Thymus (tissue), 14 donors: ENCODE measurements at places on chromosomes 12 and 14.

- DNase-seq = no peak
These were observed 4.1 kb downstream of the EVL start for GRCh38 chr14:100069161-100069800.

DNA sequence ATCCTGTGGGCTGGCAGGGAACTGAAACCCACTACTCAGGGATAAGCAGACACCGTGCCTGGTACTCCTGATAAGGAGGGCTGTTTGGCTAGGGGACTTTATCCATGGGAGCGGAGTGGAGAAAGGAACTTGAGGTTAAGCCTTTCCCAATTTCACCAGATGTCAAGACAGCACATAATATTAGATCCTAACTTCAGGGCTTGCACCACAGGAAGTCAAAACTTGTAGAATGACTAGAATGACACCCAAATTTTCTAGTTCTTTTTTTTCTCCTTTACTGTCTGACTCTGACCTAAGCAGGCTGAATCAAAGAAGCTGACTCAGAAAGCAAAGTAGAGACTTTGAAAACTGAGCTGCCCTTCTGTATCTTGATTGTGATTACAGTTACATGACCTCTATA, 7.1 kb upstream of the CGRRF1 start:
- DNase-seq = no peak

DNA sequence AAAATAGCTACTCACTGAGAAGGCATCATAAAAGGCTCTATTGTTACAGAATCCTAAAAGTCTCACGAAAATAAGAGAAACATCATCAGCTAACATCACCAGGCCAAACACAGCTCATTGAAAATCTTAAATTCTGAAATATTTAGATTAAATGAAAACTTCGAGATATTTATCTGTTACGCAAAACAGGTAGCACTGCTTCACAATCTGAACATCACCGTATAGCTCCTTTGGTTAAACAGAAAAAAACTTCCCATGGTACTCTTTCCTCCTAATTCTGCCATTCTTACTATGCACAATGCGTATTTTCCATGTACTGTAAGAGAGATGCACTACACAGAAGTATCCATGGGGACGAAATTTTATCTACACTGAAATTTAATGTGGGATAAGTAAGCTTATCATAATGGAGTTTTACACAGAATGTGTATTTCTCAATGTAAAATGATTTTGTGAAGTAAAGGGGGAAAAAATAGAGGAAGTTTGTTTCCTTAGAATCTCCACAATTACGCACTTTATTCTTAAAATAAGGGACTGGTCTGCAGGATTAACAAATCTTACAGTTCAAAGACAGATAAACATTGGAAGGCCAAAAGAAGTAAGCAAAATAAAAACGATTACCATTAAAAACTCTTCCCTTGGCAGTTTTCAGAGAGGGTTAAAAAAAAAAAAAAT, 1.9 kb downstream of the SGPP1 start:
- no peak for DNase-seq

GRCh38 chr12:2876431-2877046, 435 bp downstream of the FOXM1 start:
- DNase-seq = no peak

DNA sequence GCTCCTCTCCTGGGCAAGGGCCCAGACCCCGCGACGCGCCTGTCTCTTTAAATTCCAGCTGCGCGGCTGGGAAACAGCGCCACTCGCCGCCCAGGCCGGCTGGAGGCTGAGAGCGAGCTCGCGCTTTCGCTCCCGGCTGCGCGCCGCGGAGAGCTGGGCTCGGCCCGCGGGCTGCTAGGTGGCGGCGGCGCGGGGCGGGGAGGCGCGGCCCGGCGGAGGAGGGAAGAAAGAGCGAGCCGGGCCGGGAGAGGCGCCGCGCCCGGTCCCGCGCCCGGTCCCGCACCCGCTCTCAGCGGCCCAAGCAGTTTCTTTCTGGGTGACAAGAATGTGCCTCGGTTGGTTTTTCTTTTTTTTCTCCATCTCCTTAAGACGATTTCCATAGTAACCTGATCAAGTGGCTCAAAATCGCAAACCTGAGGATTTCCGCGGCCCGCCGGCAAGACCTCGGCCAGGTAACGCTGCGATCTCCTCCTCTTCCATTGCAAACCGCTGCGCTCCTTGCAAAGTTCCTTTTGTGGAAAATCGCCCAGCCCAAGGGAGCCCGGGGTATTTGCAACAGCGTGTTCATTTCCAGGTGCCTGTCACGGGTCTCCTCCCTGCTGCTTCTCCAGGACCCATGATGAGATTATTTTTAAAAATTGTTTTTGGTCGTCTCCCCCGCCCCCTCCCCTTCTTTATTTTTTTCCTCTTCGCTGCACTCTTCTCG, 259.5 kb upstream of the E2F7 start:
- peak; percentile 13 for DNase-seq

- no peak for DNase-seq
These were observed 57.3 kb downstream of the GALNT16 start for GRCh38 chr14:69317102-69317755.

- DNase-seq = no peak
These were observed 308.0 kb downstream of the ITPR2 start for GRCh38 chr12:26524862-26525465.

GRCh38 chr12:97520106-97520505, 57.5 kb downstream of the RMST start:
- DNase-seq = no peak

DNA sequence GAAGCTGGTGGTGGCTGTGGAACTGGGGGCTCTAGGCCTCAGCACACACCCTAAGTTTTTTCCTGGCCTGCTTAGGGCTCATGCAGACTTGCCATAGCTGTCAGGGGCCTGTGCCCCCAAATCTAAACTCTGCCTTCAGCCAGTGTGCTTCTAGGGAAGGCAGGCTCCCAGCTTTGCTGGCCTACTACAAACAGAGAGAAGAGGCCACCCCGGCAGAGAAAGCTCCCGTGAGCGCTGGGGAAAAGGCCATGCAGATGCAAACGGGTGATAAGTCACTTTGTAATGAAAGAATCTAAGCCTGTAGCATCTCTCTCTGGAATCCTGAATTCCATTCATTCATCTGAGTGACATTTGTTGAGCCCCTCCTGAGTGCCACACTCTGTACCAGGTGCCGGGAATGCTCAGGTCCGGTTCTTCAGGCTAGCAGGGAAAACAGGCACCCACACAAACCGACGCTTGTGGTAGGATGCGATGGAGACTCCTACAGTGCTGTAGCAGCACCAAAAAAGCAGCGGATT, 29.9 kb downstream of the JDP2 start:
- DNase-seq = no peak

DNA sequence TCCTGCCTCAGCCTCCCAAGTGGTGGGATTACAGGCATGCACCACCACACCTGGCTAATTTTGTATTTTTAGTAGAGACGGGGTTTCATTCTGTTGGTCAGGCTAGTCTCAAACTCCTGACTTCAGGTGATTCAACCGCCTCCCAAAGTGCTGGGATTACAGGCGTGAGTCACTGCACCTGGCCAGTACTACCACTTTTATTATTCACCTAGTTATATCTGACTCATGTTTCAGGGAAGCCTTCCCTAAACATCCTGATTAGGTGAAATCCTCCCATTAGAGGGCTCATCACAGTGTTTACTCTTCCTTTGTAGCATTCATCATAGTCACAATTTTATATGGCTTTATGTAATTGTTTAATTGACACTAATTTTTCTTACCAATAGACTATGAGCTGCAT, 295.3 kb upstream of the SOX5 start:
- DNase-seq = no peak

DNA sequence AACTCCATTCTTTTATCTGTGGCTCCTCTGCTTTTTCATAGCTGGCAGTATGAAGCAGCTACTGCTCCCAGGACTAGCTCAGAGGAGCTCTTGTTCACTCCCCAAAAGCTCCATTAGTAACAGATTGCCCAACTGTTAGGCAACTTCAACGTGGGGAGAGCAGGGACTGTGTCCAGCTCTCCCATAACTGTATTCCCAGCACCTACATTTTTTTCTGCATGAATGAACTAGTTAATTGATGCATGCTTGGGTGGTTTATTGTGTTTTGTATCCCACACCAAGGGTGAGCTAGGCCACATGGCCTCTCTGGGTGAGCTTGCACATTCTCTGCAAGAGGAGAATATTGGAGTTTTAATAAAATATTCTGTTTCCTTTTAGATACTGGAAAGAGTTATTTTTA, 15.2 kb downstream of the STON2 start:
- no peak for DNase-seq

- DNase-seq = no peak
These were observed 10.8 kb upstream of the KRT8 start for GRCh38 chr12:52915637-52916036.

- DNase-seq = no peak
These were observed 124.2 kb downstream of the PAWR start for GRCh38 chr12:79566452-79567174.
